ENCODE measurements at places on chromosomes 2 and 18.

DNA sequence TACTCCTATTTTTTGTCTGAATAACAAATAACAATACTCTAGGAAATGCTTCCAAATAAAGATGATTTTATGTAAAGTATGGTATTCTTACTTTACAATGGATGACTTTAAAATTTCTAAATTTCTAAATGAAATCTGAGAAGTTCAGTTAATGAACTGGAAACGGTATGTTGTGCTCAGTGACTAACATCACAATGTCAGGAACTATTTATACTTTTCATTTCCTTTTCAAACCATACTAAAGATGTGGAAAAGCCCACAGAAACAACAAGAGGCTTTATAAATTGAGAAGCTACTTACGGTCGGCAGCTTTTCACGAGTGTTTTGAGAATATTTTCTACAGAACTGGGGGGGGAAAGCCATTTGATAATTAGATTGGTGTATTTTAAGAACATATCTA is 31.1 kb downstream of the PSME4 start:
- DNase-seq, result no peak

DNA sequence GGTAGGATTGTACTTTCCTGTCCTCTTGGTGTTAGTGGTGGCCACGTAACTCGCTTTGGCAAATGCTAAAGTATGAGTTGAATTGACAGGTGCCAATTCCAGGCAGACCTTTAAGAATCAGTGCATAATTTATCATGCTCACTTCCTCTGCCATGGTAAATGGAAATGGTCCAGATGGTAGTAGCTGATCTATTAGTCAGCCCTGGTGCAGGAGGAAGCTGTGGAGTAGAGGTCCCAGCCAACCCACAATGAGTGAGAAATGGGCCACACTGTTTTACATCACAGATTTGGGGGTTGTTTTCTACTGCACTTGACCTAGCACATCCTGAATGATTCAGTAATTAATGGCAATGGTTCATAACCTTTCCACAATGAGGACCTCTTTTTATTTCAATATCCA is 104.4 kb downstream of the RGPD3 start:
- DNase-seq, result no peak

DNA sequence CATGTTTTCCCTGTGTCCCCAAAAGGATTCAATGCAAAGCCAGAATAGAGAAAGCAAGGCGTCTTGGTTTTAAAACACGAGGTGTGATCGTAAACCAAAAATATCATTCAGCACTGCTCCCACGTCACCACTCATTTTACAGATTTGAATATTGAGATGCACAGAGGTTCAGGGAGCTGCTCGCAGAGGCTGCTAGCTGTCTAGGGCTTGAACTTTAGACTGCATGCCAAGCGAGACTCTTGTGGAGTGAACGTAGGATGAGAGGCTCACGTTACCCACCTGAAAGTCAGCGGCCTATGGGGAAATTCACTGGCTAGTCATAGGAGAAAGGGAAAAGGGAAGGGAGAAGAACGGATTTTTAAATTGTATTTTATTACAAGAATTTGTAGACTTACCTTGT is 130.1 kb downstream of the MBP start:
- peak; percentile 50 for DNase-seq

DNA sequence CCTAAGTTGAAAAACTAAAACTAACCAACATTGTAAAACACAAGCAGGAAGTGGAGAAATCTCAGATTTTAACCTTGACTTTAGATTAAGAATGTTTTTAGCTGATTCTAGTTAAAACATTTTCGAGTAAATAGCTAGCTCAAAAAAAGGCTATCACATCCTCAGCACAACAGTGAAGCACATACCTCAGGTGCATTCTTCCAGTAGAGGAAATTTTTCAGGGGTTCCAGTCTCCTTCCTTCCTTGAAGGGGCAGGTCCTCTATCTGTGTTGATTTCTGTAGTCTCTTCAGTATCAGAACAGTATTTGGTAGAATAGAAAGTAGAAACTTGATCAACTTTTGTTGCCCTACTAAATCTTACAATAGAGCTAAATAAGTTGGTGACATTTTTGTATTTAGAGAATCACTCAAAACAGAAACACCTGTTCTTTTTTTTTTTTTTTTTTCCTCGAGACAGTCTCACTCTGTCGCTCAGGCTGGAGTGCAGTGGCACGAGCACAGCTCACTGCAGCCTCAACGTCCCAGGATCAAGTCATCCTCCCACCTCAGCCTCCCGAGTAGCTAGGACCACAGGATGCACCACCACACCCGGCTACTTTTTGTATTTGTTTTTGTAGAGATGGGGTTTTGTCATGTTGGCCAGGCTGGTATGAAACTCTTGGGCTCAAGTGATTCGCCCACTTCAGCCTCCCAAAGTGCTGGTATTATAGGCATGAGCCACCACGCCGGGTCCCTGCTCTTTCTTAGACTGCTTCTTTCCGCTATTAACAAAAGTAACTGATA is 6.9 kb upstream of the GPR155 start:
- DNase-seq, result no peak

DNA sequence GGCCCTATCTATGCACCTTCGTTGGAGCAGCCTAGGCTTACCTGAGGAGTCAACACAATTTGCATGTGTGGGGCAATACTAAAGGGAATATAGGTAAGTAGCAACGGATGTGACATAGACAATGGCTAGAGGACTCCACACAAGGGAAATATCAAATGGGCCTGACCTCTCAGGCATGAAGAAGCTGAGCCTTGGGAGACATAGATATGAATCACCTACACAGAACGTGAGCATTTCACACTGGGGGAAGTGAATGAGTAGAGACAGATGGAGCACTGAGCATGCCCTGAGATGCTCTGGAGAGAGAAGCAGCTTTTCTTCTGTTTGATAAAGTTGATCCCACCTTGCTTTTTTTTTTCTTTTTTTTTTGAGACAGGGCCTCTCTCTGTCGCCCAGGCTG is 97.9 kb downstream of the ATL2 start:
- no peak for DNase-seq

DNA sequence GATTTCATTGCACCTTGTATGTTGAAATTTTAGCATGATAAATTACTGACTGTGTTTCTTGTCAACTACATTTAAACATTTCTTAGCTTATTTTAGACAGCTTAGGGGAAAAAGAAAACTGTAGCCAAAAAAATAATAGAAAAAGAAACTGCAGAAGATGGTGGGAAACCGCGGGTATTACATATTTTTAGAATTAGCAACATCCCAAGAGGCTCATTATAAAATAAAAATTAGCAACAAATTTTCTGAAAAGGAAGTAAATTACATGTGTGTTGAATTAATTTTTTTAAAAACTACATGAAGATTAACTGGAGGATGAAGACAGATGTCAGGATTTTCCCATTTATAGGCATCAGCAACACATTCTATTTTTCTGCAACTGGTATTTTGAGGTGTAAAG is 4.3 kb downstream of the PELI1 start:
- DNase-seq, result no peak

GRCh38 chr2:96923201-96923600 is 53.3 kb upstream of the SEMA4C start:
- DNase-seq, result no peak

GRCh38 chr2:98489486-98489885 is 44.8 kb downstream of the INPP4A start:
- no peak for DNase-seq

DNA sequence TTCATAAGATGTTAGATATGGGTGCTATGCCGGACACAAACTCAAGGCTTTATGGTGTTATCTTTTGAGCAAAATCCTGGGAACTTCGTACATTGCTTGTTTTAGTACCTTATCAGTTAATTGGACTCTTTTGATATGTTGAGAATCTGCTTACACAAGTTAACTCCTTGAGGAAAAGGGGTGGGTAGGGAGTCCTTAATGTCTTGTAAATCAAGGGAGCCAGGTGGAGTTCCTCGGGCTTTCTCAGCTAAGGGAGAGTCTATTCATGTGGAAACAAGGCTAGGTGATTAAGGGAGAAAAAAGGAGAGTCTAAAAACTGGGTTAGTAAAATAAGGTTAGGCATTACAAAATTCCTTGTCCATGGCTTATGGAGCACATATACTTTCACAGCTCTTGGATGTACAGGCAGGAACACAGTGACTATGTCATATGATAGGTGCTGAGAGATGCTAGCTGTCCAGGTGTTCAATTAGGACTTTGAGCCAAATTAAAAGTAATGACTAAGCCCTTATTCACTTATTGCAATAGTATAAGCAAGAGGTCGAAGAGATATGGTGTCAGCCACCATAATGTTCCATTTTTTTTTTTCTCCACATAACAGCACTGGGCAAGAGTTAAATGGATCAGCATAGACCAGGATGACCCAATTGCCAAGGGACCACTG is 59.5 kb upstream of the DYNAP start:
- DNase-seq, result no peak
